ENCODE measurements at places on chromosomes 7 and 10. TPM values are rescaled to one million over a fixed set of nuclear protein-coding genes. Genes with fewer than 3 reads are reported as not detected.
A peak's percentile ranks its signal among the peaks of the same experiment; 100 is the strongest.

DNA sequence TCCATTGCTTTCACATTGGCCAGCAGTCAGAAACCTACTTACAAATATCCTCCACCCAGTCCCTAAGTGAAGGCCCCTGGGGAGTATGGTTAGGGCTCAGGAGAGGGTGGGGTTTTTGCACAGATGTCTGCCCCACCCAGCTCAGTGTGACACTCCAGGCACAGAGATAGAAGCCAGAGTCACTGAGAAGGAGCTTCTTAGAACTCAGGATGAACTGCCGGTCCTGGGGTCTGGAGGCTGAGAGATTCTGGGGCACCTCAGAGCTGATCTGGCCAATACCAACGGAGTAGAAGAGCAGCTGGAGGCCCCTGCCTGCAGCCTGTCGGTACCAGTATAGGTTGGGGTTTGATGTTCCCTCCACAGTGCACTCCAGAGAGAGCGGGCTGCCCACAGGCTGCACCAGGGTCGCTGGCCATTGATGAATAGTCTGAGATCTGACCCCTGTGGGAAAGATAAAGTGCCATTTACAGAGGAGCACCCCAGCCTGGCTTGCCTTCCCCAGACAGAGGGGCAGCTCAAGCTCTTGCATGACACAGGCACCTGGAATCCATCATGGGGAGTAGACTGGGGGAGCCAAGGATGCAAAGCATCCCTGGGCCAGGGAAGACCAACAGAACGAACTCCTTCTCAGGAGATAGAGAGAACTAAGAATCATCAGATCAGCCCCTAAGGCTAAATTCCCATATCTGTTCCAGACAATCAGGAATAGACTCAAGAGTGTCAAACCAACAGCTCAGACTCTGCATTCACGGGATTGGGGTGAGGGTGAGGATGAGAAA is 41.9 kb downstream of the PRSS2 start:
- peak; percentile 8 for DNase-seq

DNA sequence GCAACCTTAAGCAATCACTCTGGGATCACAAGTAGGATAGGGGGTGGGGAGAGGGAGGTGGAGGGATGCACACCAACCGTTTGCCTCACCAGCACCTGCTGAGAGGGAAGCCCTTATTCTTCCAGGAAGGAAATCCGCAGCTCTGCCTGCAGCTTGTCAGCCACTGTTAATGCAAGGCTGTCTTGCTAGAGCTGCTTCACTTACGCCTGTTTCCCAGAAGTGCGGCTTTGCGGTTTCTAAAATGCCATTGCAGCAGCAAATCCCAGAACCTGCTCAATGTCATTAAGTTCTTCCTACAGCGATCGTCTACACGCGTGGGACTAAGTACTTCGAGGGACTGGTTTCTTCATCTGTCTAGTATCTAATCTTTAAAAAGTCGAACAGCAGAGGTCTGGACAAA is 191.1 kb downstream of the ZMYND11 start:
- no peak for DNase-seq

- DNase-seq, result peak; percentile 39
Observed at GRCh38 chr10:114397651-114398145, 6.6 kb downstream of the AFAP1L2 start.

DNA sequence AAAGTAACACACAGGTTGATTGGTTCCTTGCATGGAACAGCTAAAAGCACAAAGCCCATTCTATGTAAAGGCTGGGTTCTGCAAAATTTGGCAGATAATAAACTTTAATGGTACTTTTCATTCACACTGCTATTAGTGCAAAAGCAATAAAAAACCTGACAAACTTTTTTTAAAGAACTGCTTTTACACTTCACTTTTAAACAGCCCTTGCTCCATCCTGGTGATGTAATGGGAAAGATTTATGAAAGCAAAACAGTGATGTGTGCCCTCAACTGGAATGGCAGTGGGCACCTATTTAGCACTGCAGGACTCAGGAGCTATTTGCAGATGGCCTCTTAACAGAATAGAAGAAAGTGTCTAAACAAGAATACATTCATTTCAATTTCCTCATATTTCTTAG is 44.9 kb downstream of the TSPAN12 start:
- no peak for DNase-seq

DNA sequence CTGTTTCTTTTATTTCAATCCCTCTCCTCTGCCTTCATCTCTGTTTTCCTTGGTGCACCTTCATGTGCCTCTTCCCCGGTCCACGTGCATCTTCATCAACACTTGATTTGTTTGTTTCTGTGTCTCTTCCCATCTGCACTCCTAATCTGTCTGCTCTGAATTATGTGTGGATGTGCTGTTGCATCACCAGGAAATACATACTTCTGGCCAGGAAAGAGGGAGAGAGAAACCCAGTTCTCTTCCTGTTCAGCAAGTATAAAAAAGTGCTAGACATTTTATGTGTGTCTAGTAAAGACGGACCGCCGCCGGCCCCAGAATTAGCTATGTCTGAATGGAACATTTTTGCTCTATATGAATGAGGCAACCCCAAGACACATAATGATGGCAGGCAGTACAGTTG is 93.8 kb downstream of the CALD1 start:
- no peak for DNase-seq

The PILRA gene
- total RNA-seq, result not detected

DNA sequence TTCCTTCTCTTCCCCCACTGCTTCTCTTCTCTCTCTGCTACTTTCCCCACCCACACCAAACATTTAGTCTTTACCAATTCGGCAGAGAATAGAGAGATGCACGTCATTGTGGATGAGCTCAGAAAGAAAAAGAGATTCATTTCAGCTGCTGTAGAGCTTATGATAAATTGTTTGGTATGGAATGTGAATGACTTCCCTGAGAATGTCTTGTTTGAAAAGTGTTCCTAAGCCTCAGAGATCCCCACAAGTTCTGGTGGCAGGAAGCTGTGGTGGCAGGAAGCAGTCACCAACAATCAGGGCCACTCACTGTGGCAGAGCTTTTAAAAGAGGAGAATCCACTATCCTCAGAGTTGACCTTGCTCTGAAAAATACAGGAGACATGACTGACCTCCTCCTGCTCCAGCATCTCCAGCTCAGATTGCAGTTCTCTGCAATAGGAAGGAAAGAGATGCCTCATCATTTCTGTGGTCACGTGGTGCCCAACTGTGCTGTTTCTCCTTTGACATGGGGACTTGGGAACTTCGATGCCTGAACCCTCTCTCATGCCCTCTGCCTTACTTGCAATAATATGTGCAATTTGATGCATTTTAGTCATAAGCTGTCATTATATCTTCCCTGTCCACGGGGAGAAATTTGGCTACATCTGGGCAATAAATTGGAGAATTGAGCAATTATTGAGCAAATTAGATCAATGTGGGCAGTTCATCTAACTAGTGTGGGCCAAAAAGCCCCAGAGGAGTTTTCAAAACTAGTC is 76.5 kb downstream of the BMPER start:
- DNase-seq, result peak; percentile 66

DNA sequence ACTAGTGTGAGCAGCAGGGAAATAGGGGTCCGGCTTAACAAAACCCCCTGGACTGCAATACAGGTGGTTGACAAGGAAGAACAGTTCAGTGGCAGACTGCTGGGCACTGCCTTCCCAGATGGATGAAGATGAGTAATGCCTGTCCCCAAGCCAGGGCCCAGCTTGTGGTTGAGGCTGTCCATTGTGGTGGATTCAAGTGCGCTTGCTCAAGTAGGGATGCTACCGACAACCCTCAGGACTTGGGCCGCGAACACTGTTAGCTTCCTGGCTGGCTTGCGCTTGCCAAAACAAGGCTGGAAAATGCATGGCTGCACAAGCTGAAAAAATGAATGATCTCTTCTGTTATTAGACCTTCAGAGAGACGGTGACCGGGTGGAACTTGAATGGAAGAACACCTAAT is 116.1 kb upstream of the ACBD5 start:
- DNase-seq, result peak; percentile 8
